Right atrium auricular region (tissue), 2 donors: ENCODE measurements at places on chromosomes 2 and 18. TPM values are rescaled to one million over a fixed set of nuclear protein-coding genes. Genes with fewer than 3 reads are reported as not detected.

The ZNF804A gene
- total RNA-seq, result not detected

The FEV gene
- not detected for total RNA-seq

GRCh38 chr2:120358734-120359465 lies 13.0 kb downstream of the INHBB start:
- no peak for DNase-seq

DNA sequence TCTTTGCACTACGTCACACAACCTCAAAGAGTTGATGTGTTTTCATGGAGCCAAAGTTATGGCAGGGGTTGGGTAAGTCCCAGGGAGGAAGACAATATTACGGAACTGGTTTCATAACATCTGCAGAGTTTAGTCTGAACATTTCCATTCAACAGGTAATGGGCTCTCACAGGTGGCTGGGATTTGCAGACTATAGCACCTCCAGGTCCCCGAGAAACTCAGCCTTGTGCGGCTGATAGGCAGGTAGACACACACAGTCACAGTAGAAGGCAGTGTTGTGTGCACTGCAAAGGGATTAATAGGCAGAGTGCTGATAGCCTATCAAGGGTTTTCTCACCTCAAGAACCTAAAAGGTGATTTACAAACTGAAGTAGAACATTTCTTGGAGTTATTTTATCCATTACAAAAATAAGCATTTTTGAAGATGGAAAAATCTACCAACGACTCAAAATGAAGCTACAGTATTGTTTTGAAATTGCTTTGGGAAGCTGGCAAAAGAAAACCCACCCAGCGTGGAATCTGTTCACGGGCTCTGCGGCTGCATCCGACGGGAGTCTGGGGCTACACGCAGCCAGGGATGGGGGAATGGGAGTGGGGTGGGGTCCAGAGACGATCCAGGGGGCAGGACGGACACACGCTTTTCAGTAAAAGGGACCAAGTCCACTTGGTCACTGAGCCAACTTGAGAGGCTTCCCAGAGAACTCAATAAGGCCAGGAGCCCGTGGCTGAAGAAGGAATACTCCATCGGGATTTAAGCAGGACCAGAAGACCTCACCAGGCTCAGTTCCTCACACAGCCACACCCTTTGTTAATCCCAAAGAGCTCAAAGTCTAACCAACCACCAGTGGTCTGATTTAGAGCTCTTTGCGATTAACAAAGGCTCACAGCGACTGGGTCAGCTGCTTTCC lies 82.9 kb downstream of the CHRNA1 start:
- DNase-seq, result no peak

The TRIB2 gene
- total RNA-seq, result 55.7 TPM

DNA sequence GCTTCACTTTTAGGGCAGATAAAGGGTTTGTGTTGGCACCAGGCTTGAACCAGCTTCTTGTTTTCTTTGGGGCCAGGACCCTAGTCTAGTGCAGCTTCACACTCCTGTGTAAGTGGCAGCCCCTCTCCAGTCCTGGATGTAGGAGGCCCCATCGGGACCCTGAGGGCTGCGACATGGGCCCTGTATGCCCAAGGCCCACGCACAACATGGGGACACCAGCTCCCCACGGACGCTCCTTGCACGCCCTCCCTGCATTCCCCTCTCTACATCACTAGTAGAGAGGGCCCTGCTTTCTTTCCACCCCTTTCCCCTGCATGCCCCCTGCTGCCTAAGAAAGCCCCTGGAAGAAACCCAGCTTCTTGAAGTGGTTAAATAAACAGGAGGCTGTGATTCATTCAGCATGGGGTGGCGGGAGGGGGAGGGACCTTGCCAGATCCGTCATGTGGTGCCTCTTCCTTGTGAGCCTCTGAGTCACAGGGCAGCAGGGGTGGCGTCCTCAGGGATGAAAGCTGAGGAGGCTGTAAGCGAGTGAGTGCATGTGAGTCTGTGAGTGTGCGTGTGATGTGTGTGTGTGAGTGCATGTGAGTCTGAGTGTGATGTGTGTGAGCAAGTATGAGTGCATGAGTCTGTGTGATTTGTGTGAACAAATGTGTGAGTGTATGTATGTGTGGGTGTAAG lies 42.5 kb downstream of the COPS8 start:
- peak; percentile 95 for DNase-seq

The BCL2 gene
- 8.0 TPM for total RNA-seq

DNA sequence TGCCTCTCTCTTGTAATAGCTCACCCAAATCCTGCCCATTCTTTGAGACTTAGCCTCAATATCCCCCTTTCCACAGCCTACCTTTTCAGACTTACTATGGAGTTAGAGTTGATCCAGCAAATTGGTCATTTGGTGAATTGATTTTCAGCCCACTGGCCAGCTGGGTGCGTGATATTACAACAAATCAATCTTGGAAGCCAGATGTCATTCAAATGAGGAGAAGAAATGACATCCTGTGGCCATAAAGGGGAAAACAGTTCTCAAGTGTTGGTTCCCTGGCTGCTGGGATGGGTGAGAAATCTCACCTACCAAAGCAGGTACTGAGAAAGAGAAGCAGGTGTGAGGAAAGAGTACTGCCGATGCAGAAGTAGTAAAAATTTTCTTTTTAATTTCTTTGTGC lies 36.7 kb upstream of the FOXI3 start:
- no peak for DNase-seq

- no peak for DNase-seq
These were observed 65.7 kb downstream of the PDCL3 start for GRCh38 chr2:100628506-100628905.

DNA sequence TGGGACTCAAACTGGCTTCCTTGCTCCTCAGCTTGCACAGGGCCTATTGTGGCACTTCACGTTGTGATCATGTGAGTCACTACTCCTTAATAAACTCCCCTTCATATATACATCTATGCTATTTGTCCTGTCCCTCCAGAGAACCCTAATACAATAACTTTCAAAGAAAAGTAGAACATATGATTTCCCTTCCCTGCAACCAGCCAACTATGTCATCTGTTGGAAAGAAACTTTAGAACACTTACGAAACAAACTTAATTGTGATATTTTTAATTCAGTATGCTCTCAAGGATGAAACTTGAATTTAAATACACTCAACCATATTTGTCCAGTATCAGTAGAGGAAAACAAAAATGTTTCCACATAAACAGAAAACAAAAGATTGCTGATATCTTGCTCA lies 84.4 kb downstream of the DYM start:
- DNase-seq, result no peak

The CYP26B1 gene
- 2.5 TPM for total RNA-seq

DNA sequence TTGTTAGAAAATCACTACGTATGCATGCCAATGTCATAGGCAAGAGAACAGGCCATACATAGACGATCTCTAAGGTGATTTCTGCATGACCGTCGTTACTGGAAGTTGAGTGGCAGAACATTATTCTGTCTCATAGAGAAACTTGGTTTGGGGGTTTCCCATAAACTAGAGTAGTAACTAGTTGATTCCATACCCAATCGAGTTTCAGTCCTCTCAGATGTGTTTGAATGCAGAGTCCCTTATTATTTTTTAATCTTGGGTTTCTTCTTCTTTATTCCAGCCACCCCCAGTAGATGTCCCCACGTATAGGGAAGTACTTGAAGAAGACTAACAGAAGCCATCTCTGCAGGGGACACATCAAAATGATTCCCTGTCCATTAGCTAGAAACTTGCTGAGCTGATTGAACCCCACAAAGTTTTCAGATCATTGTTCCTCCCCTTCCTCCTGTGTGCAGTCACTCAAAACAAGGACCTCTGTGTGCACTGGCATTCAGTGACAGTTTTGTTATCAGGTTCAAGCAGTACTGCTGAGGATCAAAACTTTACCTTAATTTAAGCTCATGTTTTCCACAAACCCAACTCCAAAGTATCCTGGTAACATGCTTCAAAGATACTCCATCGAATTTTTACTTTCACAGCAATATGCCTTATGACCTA lies 68.4 kb upstream of the CDCA7 start:
- DNase-seq, result no peak

DNA sequence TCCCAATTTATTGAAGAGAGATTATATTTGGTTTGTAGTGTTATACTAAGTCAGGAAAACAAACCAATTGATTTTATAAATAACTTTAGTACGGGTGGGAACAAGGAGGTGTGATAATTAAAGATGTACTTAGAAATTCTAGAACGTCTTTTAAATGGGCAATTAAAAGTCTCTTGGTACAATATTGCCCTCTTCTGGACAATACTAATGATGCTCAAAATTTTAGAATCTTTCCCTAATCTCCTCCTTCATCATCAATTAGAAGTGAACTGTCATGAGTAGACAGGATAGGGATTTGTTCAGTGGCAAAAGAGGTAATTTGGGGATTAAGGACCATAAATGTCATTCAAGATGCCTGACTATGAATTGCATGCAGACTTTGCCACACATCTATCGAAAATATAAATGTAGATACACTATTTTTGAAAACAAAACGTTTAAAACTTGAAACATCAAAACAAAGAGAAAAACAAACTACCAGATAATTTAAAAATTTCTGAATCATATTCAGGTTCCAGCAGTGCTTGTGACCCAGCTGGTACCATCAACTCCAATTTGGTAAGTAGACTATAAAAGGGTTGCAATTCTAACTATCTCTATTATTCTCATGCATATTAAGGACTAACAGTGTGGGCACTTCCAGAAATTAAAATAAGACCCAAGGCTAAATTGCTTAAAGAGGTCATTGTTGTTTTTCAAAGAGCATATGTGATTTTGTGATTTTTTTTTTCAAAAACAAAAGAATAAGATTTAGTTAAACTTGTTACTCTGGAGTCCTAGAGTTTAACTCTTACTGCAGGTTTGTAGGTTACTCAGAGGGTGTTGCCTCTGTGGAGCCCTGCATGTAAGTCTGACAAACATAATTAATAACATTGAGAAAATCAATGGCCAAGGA lies 123.5 kb downstream of the LAMA3 start:
- no peak for DNase-seq

The TFCP2L1 gene
- total RNA-seq, result 0.44 TPM

DNA sequence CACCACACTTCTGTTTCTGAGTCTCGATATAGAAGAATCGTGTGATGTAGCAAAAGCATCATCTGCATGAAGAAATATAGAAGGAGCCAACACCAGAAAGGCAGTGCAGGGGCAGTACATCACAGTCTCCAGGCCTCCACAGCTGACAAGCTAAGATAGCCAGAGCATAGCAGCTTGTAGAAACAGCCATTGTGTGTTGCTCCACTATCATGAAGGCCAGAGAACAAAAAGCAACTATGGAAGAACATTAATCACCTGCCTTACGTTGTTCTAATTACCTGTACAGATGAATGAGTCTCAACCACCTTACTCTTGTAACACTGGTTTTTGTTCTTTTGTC lies 129.0 kb downstream of the RND3 start:
- no peak for DNase-seq

DNA sequence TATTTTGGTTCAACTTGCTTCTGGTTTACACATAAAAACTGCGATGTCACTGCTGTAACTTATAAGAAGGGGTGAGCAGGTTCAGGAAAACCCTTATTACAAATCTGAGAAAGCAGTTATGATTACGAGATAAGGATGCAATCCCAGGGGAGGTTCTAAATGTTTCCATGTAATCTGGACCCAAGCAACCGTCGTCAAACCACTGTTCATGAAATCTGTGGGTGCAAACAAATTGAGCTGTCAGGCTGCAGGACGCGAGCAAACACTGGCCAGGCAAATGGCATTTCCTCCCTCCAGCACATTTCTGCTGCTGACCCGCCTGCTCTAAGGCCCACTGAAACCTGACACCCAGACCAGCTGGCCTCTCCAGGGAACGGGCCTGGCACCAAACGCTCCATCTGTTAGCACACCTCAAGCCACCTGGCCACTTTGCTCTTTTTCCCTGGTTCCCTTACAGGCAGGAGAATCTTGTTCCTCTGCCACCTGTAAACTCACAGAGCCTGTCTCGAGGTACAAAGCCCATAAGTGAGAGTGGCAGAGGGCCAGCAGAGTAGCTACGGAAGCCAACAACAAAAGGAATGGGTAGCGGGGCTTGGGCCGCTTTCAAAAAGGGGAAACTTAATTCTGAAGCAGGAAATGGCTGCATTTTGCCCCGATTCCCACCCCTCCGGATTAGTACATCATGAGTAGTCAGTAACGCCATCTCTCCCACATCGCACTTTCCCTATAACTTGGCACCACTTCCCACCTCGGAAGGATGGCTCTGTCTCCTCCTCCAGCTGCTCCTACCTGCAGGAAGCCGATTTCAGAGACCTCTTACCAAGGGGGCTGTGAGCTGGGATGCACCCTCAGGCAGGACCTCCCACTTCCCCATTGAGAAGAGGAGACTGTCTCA lies 26.5 kb downstream of the CRACDL start:
- DNase-seq, result peak; percentile 56

DNA sequence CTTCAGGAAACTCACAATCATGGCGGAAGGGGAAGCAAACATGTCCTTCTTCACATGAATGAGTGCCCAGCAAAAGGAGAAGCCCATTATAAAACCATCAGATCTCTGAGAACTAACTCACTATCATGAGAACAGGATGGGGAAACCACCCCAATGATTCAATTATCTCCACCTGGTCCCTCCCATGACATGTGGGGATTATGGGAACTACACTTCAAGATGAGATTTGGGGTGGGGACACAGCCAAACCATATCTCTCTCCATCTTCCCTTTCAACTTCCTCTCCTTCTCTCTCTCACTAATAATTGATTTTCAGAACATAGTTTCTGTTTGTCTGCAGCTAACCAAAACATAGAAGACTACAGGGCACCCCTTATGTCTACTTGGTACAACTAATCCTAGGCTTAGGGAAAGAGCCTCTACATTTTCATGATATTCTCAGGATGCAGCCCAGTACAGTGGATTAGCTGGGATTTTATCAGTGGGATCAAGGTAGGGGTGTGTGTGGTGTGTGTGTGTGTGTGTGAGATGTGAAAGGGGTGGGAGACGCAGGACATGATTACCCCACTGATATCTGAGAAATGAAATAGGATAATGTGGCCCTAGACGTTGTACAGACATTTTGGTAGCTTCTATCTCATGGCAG lies 2.8 kb upstream of the ATF2 start:
- no peak for DNase-seq

DNA sequence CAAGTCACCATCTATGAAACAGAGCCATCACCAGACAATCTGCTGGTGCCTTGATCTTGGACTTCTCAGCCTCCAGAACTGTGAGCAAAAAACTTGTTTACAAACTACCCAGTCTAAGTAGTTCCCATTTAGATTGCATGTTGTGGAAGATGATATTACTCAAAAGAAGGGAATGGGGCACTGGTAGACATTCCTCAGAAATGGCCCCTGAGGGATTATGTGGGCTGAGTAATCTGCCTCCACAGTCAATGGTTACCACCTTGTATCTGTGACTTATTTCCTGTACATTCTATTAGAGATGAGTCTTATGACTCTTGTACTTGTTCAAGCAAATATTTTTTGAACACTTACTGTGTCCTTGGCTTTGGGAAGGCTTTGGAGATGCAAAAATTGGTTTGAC lies 160.4 kb downstream of the NUP35 start:
- no peak for DNase-seq
